ENCODE measurements at places on chromosomes 4 and X.

GRCh38 chr4:24112466-24112865 lies 222.6 kb upstream of the PPARGC1A start:
- no peak for DNase-seq

- no peak for DNase-seq
These were observed 89.0 kb upstream of the GK2 start for GRCh38 chr4:79497001-79497400.

DNA sequence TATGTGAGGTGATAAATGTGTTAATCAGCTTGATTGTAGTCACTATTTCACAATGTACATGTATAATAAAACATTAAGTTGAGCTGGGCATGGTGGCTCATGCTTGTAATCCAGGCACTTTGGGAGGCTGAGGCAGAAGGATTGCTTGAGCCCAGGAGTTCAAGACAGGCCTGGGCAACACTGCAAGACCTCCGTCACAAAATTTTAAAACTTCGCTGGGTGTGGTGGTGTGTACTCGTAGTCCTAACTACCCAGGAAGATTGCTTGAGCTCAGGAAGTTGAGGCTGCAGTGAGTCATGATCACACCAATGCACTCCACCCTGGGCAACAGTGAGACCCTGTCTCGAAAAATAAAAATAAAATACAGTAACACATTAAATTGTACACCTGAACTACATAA lies 20.1 kb downstream of the LYAR start:
- DNase-seq: no peak

DNA sequence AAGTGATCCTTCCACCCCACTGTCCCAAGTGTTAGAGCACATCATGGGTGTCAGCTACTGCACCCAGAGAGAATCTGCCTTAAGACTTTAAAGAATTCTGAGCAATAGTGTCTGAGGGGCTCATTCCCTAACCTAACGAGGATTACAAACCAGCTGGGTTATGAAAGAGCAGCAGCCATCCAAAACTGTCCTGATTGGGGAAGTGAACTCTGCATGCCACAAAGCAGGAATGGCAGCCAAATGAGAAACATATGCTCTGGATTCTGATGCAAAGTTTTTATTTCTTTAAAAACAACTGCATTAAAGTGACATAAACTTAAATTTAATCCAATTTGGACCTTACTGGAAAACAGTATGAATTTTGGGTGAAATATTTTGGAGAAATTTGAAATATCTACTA lies 103.2 kb downstream of the ANXA3 start:
- no peak for DNase-seq

- no peak for DNase-seq
These were observed 37.7 kb downstream of the LIMCH1 start for GRCh38 chr4:41575665-41576064.

DNA sequence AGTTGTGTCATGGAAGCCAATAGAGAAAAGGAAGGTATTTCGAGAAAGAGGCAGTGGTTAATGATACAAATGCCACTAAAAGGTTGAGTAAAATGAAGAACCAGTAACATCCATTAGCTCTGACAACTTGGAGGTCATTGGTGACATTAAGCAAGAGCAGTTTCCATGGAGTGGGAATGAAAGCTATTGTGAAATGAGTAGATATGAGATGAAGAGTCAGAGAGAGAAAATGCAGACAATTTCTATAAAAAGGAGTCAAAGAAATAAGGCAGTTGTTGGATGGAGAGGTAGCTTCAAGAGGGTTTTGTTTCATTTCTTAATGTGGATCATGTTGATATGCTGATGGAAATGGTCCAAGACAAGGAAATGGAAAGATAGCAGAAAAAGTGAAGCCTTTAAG lies 9.6 kb upstream of the AMTN start:
- DNase-seq: no peak

GRCh38 chrX:102985192-102985591 lies 48.1 kb downstream of the RAB40AL start:
- DNase-seq: no peak

DNA sequence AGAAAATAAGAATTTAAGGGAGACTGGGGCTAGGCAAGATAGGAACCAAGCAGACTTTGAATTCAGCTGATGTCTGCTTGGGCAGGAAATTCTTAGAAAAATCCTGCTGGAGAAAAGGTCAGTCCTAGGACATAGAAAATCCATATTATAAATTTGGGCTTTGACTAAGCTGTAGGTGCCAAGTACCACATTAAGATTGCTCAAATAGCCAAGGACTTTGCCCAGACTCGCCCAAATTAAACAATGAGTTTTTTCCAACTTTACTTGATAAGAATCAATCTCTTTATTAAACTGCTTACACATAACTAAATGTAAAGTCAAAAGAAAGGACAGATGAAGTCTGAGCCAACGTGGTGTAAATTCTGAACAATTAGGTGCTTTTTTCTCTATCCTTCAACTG lies 95.4 kb downstream of the FUNDC1 start:
- no peak for DNase-seq

DNA sequence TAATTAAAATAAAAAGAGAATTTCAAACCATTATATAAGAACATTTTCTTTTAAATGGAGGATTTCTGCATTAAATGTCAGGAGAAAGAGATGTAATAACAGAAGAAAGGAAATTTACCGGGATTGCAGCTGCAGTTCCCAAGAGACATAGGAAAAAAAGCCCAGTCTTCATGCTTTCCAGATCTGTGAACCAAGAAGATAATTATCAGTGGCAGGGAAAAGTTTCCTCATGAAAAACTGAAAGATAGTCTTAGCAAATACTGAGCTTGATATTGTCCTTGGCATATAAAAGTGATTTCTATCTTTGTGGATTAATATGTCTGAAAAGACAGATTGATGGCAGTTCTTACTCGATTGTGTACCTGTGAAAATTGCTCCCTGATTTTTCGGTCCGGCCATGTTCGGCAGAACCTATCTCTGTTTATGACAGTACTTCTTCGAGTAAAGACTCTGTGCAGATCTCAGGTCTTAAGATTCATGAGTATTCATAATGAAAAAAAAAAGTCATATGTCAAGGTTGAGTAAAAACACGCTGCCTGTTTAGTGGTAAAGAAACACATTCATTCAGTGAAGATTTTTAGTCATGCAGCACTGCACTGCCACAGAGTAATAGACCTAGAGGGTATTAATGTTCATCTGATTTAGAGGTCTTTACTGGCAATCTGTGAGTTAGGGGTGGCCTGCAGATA lies 29.6 kb downstream of the SPARCL1 start:
- no peak for DNase-seq

DNA sequence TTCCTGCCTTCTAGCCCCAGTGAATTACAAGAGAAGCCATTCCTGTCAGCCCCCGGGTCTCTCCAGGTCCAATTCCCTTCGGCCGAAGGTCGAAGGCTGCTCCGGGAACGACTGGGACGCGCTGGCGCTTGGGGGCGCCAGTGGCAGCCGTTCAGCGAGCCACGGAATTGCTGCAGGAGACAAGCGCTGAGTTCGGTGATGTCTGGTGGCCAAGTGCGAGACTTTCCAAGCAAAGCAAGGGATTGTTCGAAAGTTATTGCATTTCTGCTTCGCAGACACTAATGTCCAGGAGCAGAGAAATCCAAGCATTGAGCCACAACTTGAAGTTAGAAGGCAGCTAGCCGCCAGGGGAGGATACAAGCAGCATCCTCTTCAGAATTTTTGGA lies 1.1 kb upstream of the DKK2 start:
- no peak for DNase-seq

- no peak for DNase-seq
These were observed 29.0 kb downstream of the UGT2A2 start for GRCh38 chr4:69610484-69610883.

DNA sequence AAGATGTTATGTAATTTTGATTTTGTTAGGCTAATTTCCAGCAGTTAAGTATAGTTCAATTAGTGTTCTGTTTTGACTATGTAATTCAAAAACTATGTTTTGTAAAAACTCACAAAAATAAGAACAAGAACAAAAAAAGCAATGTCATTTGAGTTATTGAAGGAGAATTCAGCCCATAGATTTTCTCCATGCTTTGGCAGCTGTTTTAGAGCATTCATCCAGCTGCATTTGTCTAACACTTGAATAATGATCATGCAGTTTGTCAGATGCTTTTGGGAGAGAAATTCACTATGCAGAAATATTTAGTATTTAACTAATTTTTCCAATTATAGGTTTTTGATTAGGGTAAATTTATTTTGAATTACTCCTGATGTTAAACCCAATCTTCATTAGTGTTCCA lies 14.2 kb downstream of the CPE start:
- no peak for DNase-seq

GRCh38 chr4:15558561-15558960 lies 88.9 kb downstream of the CC2D2A start:
- DNase-seq: no peak

- DNase-seq: no peak
These were observed 286.3 kb upstream of the AGA start for GRCh38 chr4:177728361-177729152.

DNA sequence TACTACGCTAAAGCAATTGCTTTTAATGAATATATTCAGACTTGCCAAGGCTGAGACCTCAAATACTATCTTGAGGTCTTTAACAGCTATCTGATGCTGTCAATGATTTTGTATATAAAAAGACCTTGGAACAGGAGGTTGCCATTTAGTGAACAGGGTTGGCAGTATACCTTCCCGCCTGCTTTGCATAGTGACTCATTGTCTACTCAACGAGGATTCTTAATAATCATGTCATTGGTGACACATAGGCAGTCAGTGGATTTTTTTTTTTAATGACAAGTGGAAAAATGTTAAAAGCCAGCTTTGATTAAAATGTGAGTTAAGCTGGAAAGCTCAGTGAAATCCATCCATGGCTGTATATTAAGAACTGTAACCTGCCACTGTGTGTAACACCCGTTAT lies 164.0 kb downstream of the ASMT start:
- DNase-seq: no peak

DNA sequence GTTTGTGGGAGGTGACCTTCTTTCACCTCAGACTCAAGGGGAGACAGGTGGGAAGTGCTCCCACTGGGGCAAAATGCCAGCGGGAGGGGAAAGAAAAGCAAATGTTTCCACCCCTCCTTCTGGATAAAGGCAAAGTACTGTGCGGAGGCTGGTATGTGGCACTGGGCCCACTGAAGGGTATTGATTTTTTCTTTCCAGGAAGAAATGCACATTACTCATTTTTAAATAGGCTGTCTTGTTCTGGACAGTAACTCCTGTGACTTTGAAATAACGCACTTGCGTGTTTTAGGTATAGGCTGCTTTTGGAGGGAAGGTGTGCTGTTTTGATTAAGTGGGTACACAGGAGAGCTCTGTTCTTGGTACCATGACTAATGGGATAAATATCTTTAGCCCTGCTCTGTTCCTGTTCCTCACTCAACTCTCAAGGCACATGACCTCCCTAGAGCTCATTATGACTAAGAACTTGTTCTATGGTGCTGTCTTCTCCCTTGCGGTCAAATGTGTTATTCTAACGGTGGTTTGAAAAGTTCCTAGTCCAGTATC lies 40.7 kb upstream of the MBTPS2 start:
- DNase-seq: no peak

DNA sequence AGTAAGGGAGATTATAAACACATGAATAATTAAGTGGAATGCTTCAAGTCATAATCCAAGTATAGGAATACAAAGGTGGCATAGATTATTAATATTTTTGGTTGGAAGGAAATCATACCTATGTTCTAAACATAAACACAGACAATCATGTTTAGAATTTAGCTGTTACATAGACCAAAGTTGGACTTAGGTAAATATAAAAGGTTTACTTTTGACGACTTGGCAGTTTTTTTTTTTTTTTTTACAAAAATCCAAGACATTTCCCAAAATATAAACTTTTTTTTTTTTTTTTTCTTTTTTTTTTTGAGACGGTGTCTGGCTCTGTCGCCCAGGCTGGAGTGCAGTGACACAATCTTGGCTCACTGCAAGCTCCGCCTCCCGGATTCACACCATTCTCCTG lies 3.5 kb upstream of the N4BP2 start:
- no peak for DNase-seq

- DNase-seq: no peak
These were observed 696.2 kb downstream of the TRAM1L1 start for GRCh38 chr4:116389139-116389538.

DNA sequence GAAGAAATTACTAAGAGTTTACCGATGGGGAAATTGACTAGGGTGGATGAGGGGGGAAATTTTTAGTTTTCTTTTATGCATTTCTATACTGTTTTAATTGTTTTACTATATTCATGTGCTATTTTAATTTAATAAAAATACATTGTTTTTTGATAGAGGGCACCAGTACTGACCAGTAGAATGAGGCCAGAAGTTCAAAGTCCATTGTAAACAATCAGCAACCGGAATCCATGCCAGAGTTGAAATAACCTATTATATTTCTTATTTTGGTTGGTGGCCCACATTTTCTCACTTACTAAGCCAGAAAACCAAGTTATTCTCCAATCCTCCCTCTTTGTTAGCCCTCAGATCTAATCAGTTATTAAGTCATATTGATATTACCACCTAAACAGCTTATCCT lies 595.9 kb downstream of the SMARCA1 start:
- DNase-seq: no peak

GRCh38 chr4:168560184-168561180 lies 63.6 kb downstream of the PALLD start:
- DNase-seq: no peak

DNA sequence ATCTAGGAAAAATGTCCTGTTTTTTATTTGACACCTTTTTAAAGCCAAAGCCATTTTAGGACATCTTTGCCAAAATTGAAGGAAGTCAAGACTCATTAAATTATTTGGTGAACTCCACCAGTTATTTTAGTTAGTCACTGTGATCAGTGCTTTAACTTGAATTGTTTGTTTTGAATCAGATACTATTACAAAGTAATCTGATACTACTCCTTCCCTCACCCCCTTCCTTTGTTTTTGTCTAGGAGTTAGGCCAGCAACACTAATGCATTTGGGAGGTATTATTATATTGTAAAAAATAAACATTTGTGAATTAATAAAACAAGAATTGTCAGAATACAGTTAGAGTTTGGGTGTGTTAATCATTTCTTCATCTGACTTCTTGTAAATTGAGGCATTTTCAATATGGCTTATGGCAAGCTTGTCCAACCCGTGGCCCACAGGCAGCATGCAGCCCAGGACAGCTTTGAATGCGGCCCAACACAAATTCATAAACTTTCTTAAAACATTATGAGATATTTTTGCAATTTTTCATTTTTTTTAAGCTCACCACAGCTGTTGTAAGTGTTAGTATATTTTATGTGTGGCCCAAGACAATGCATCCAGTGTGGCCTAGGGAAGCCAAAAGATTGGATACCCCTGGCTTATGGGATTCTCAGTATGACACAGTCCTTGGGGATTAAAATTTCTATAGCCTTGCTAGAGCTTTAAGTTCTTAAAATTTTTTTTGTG lies 182.2 kb downstream of the BMPR1B start:
- no peak for DNase-seq

DNA sequence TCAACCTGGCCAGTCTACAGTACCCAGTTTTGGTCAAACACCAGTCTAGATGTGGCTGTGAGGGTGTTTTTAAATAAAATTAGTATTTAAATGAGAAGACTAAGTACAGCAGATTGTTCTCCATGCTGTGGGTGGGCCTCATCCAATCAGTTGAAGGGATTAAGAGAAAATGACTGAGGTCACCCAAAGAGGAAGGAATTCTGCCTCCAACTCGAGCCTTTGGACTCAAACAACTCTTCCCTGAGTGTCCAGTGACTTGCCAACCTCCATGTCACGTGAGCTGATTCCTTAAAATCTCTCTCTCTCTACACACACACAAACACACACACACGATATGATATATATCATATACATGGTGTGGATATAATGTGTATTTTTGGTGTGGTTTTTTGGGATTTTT lies 10.0 kb downstream of the TREX2 start:
- DNase-seq: no peak

GRCh38 chr4:26360864-26361263 lies 40.0 kb downstream of the RBPJ start:
- DNase-seq: no peak
